ENCODE measurements at places on chromosomes 13 and 19.

- DNase-seq = no peak
Measured at GRCh38 chr13:40306817-40307216, 359.6 kb downstream of the FOXO1 start.

DNA sequence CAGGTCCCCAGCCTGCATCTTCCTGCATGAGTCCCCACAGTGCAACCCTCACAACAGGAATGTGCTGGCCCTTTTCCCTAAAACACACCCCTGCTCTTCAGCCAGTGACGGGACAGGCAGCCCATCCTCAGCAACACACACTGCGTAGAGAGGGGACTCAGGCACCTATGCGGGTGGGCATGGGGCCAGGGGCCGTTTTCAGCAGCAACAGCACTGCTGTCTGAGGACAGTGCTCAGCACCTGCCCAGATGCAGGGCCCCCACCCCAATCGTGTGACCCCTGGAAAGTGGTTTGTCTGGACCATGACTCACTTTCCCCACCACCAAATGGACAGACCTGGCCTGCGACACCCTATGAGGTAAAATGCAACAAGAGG lies 28.0 kb upstream of the ISYNA1 start:
- DNase-seq = no peak

DNA sequence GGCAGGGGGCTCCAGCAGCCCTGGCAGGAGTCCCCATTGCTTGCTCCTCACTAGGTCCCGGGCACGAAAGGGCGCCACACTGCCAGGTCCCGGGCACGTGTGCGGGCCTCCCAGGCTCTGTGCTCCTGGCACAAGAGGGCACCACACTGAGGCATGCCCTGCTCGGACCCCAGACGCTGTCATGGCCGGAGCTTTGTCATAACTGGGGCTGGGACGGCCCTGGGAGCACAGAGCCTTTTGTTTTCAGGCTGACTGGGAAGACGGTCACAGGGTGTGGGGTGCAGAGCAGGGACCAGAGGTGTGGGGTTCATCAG lies 7.4 kb downstream of the BSG start:
- DNase-seq = no peak

GRCh38 chr19:28940751-28941500 lies 272.0 kb downstream of the UQCRFS1 start:
- DNase-seq = no peak

DNA sequence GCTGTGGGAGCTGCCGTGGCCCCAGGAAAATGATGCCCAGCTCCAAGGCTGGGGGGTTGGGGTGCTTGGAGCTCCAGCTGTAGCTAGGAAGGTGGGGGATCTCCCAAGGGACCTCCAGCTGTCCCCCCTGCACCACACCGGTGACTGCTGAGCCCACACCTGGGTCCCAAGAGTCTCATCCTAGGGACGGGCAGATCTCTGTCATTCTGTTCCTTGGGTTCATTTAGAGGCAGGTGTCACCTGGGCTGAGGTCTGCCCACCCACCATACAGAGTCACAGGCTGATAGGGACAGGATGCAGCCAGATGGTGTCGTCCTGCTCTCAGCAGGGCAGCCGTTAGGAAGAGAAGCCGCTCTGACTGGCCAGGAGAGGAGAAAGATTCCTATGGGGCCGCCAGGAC lies 5.3 kb downstream of the F2RL3 start:
- DNase-seq = peak; percentile 14

GRCh38 chr13:111494641-111495040 lies 174.2 kb downstream of the TEX29 start:
- no peak for DNase-seq

- peak; percentile 78 for DNase-seq
Measured at GRCh38 chr19:35013041-35013819, 13.1 kb downstream of the GRAMD1A start.

- DNase-seq = no peak
Measured at GRCh38 chr13:48817166-48817802, 158.4 kb upstream of the FNDC3A start.

GRCh38 chr13:27607125-27607524 lies 13.2 kb downstream of the LNX2 start:
- no peak for DNase-seq

DNA sequence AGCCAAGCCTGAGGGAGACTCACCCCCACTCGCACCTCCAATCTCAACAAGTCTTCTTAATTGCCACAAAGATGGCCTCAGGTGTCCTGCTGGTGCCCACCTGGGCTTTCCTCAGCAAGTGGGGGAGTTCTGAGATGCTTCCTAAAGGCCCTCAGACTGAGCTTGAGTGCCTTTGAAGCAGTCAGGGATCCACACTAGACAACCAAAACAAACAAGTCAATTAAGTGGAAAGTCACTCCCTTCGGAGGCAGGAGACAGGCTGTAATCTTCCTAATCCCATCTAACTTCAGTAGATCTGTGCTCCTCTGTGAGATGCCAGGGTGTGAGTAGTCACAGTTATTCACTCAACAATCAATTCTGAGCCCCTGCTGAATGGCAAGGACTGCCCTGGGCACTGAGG lies 68.3 kb upstream of the SERP2 start:
- no peak for DNase-seq

DNA sequence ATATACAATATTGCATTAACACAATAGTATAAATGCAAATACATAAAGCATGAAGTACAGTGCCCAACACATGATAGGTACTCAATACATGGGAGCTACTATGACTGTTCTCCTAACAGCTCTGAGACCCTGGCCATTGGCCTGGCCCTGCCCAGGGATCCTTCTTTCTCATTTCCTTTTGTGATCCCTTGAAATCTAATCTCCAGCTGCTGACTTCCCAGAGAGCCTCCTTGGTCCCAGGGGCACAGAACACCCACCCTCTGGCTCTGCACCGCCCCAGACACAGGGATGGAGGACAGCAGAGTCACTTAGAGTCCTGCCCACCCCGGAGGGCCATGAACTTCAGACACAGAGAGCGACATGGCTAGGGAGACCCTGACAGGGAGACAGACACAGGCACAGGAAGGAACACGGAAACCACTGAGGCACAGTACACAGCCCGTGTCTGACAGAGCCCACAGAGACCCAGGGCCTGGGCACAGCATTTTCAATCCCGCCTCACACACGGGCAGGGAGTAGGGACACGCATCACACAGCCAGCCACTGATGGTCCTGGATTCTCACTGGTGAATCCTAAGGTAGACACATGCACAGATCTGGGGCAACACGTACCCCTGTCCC lies 4.2 kb upstream of the SYCN start:
- DNase-seq = no peak

GRCh38 chr19:55541091-55541490 lies 4.2 kb upstream of the SBK2 start:
- DNase-seq = no peak

- no peak for DNase-seq
Measured at GRCh38 chr13:103935117-103935516, 868.9 kb upstream of the SLC10A2 start.

DNA sequence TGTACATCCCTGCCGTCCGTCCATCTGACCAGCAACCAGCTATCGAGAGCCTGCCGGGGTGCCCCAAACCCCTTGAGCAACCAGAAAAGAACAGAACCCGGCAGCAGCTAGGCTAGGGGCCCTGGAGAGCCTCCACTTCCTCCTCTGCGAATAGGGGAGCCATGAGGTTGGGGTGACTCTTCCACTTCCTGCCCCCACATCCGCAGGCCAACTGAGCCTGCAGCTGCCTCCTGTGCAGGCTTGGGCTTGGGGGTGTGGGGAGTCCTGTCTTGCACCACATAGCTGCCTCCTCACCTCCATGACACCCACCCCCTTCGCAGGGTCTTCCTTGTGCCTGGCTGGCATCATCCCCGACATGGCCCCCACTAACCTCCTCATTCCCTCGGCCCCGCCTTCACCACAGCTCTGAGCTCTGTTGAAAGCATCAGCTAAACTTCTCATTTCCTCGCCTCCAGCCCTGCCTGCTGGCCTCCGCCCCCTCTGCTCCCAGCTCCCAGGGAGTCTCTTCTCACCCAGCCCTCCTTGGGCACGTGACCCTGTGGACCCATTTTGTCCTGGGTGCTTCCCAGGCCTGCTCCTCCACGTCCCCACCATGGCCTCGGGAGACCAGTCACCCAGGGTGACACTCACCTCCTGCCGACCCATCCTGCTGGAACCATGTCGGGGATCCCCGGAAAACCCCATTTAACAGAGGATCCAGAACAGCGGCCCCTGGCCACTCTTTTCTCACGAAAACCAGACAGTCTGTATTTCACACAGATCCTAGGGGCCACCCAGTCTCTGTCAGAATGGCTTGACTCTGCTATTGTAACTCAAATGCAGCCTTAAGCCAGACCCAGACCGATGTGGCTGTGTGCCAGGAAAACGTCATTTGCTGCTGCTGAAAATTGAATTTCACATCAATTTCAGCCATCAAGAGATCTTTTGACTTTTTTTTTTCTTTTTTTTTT lies 50.4 kb downstream of the MYO9B start:
- no peak for DNase-seq
